ENCODE measurements at places on chromosomes 4 and X.

DNA sequence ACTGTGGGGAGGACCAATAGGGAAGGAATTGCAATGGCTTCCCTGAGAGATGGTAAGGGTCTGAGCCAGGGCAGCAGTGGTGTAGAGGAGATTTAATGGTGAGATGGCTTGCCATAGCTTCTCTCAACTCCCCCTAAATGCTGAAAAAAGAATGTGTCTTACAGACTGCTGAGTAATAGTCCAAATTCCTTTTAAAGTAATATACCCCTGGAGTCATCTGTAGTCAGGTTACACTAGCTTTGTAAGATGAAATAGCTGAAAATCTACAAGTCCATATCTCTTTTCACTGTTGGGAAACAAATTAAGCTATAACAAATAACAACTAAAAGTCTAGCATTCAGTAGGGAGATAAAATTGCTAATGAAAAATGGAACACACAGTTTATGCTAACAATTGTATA is 33.5 kb downstream of the MAPK10 start:
- DNase-seq, result no peak

DNA sequence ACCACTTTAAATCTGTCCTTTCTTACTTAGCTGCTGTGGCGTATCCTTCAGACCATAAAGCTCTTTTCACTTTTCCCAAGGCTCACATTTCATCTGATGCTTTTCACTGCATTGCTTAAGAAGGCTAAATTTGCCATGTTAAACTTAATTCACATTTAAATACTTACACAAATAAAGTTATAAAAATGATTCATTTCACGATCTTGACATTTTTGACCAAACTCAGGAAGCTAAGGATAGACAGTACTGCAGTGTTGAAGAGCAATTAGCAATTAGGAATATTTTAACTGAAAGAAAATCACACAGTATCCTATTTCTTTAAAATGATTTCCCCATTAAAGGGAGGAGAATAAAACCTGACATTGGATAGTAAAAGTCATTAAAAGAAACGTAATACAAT is 1038.6 kb downstream of the STPG2 start:
- no peak for DNase-seq

- DNase-seq, result no peak
Observed at GRCh38 chrX:7164174-7164573, 16.2 kb upstream of the PUDP start.

GRCh38 chrX:133812402-133812801 is 173.0 kb downstream of the GPC3 start:
- no peak for DNase-seq

Measured in eye (tissue), 1 donor.